Neural progenitor cell (in vitro differentiated cells): ENCODE measurements at places on chromosomes 6 and 20. TPM values are rescaled to one million over a fixed set of nuclear protein-coding genes. Genes with fewer than 3 reads are reported as not detected.

The GATA5 gene
- total RNA-seq = 0.12 TPM in 1 of 2 replicates, not detected in the other

DNA sequence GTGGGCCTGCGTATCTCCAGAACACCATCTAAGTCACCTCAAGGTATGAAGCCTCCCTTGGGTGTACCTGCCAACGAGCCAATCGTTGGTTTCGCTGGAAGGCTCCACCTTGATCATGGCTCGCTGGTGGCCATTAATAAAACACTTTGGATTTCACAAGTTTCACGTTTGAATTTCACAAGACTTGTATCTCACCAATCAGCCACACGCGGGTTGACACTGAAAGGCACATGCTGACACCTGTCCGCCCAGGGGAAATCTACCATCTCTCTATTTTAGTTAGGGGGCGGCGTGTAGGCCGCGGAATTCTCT is 586 bp upstream of the HMGA1 start:
- DNase-seq = peak; percentile 65

GRCh38 chr6:37897321-37897720 is 77.8 kb downstream of the ZFAND3 start:
- no peak for DNase-seq

- DNase-seq = no peak
Observed at GRCh38 chr6:152351110-152351509, 286.1 kb downstream of the SYNE1 start.

The SRMS gene
- not detected in 2 replicates for total RNA-seq

GRCh38 chr6:11634948-11635347 is 97.4 kb downstream of the TMEM170B start:
- no peak for DNase-seq

The RIMS4 gene
- total RNA-seq = 5.3 and 7.8 TPM in 2 replicates

- DNase-seq = no peak
Observed at GRCh38 chr6:45450831-45451230, 73.1 kb upstream of the SUPT3H start.

DNA sequence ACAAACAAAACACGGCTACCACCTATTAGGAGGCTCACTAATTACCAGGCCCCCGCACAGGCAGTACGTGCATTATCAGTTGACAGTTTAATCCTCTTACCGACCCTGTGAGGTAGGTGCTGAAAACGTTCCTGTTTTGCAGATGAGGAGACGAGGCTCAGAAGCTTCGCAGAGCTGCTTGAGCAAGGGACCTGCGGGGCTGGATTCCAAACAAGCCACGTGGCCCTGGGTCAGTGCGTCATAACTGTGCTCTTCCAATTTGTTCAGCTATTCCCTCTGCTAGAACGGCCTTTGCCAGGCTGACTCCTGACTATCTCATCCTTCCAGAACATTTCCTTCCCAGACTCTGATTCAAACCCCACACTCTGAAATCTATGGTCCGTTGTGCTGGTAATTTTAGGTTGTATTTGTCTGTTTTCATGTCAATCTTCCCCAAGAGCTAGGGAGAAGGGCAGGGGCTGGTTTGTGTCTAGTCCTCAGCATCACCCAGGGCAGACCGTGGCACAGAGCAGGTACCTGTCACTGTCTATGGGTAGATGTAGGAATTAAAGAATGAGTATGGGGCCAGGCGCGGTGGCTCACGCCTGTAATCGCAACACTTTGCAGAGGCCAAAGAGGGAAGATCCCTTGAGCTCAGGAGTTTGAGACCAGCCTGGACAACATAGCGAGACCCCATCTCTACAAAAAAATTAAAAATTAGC is 28.8 kb upstream of the TLDC2 start:
- peak; percentile 78 for DNase-seq

The MEP1A gene
- total RNA-seq = not detected in 2 replicates

The TNXB gene
- total RNA-seq = 0.71 and 3.2 TPM in 2 replicates

DNA sequence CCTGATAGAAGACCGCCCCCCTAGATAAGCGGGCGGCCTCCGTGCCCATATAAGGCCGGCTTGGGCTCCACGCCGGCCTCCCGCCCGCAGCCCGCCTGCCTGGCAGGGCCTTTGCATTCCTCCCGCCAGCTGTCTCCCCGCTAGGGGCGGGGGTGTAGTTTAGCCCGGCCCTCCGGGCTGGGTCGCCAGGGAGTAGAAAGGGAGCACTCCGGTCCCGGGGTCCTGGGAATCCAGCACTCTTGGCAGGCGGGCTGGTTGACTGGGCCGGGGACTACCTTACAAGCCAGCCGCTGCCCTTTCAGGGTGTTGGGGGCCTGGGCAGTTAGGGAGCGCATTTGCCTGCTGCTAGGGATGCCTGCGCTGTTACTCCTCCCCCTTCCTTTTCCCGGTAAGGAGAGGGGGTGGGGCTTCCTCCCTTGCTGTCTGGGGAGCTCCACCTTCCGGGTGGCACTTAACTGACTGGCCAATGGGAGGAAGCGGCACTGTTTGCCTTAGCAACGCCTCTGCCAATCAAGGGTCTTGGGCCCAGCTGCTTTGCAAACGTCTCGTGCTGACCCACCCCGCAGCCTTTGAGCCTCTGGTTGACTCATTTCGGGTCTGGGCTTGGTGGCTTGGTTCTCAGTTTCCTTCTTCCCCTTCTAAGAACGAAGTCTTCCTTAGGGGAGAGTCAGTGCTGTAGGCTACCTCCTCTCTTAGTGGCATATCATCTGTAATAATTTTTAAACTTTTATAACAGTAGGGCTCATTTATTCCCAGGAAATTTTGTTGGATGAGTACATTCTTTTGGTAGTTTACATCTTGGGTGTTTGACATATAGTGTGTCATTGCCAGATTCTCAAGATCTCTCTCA is 3.4 kb downstream of the SRF start:
- DNase-seq = peak; percentile 98

GRCh38 chr20:36017048-36017951 is 48.9 kb downstream of the CNBD2 start:
- DNase-seq = no peak

DNA sequence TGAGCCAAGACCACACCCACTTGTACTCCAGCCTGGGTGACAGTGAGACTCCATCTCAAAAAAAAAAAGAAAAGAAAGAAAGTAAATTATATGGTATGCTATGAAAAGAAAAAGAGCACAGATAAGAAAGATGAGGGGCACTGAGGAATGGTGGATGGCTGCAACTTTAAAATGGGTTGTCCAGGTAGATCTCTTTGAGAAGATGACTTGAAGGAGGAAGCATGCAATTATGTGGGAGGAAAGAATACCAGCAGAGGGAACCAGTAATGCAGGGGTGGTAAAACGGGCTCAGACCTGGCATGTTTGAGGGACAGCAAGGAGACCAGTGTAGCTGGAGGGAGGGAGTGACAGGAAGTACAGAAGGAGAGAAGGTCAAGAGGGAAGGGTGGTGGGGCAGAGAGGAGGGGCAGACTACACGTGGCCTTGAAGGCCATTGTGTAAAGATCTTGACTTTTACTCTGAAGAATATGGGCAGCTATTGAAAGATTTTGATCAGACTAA is 22.3 kb downstream of the LINC00237 start:
- DNase-seq = no peak

DNA sequence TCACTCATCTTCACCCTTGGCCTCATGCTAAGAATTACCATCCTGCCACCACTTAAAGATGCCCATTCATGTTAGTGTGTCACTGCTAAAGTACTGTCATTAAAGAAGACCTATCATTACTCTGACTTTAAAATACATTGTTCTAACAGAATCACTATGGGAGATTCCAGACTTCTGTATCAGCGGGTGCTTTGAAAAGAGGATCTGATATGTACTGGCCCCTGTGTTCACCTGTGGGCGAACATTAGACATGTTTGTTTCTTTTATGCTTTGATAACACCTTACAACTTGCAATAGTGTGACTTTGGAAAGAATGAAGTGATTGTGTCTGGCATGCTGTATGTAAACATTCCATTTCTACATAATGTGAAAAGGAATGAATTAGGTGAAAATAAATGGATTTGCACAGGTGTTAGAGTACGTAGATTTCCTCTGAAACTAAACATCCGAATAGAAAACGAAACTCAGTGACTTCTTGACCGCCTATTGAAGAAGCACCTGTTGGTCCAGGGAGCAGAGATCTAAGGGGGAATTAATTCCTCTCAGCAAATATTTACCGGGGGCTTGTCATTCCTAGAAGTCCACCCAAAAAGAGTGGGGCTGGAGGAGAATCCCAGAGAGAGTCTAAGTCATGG is 132.3 kb downstream of the CARMIL1 start:
- no peak for DNase-seq

DNA sequence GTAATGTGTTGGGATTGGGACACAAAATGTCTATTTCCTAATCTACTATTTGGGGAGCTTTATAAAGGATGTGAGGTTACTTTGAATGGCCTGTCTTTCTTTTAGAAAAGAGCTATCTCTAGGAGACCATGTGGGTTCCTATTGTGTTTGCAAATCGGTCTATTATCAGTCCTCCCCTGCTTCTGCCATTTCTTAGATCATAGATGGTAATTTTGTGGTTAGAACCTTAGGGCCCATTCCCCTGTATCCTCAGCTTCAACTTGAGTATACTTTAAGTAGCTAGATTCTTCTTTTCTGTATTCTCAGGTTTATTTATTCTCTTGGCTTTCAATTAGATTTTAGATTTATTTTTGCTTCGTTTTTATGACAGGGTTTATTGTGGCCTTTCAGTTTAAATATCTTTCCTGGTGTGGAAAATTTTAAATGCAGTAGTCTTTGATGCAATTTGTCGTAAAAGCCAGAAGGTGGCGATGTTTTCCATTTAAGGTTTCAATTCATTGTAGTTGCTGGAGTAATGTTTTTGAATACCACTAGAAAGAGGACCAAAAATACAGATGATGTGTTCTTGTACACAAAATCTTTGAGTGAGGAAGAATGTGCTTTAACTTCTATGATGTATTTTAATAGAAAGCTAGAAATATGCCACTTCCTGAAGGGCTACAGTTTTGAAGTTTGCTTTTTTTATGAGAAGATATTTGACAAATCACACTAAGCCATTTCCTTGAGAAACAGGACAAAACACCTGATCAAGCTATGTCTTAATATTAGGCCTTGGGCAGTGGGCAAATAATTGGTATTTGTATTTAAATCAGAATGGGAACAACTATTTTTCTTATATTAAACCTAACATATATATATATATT is 20.3 kb downstream of the TBPL1 start:
- peak; percentile 58 for DNase-seq

The SIRPD gene
- not detected in 2 replicates for total RNA-seq

The TRIM10 gene
- not detected in 2 replicates for total RNA-seq

- DNase-seq = no peak
Observed at GRCh38 chr20:38136421-38137245, 28.4 kb downstream of the TGM2 start.

DNA sequence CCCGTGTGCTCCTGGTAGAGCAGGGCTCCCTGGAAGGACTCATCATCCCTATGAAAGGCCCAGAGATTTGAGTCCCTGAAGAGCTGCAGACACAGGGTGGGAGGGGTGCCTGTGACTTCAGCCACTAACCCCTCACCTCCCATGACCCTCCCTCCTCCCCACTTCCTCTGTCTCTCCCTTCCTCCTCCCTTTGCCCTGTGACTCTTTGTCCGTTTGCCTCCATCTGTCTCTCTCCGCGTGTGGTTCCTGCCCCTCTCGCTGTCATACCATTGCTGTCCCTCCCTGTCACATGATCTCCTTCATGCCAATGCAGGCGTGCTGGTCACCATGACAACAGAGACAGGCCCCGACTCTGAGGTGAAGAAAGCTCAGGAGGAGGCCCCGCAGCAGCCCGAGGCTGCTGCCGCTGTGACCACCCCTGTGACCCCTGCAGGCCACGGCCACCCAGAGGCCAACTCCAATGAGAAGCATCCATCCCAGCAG is 19.0 kb downstream of the EPB41L1 start:
- peak; percentile 94 for DNase-seq

GRCh38 chr6:118100717-118101116 is 193.7 kb downstream of the SLC35F1 start:
- DNase-seq = no peak

The CYP21A2 gene
- 0.09 TPM in 1 of 2 replicates, not detected in the other for total RNA-seq

The PXDC1 gene
- 1.5 and 2.0 TPM in 2 replicates for total RNA-seq

The MYLK2 gene
- total RNA-seq = 0.22 TPM in 1 of 2 replicates, not detected in the other

DNA sequence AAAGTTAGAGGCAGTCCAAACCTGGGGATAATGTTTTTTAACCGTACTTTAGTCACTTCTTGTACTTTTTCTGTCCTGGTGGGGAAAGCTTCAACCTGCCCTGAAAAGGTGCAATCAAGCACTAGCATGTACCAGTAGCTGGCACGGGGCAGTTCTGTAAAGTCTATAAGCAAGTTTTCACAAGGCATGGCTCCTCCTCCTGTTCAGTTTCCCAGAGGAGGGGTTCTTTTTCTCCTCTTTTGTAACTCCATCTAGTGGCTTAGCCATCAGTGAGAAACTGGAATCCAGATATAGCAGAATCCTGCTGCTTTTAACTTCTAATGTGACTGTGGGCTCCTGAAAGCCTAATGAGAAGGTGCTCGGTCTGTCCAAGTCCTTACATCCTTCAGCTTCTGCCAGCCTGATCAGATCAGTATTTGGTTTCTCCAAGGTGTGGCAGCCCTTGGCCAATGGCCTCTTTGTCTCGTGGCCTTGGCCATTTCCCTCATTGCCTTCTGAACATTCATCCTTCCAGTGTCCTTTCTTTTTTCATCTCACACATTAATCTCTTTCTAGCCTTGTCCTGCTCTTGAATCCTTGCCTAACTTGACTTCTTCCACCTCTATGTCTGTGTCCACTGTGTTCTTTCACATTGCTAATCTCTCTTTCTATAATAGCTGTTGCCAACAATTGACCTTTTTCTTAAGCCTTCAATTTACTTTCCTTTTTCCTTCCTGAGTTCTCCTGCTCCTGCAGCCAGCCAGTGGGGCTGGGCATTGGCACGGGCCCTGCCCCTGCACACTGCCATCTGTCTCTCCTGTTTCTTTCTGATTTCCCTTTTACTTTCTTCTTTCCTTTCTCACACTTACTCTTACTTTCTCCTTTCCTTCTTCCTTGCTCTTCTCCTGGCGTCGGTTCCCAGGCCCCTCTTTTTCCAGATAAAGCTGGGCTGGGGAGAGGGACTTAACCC is 222.0 kb upstream of the SYNCRIP start:
- no peak for DNase-seq

DNA sequence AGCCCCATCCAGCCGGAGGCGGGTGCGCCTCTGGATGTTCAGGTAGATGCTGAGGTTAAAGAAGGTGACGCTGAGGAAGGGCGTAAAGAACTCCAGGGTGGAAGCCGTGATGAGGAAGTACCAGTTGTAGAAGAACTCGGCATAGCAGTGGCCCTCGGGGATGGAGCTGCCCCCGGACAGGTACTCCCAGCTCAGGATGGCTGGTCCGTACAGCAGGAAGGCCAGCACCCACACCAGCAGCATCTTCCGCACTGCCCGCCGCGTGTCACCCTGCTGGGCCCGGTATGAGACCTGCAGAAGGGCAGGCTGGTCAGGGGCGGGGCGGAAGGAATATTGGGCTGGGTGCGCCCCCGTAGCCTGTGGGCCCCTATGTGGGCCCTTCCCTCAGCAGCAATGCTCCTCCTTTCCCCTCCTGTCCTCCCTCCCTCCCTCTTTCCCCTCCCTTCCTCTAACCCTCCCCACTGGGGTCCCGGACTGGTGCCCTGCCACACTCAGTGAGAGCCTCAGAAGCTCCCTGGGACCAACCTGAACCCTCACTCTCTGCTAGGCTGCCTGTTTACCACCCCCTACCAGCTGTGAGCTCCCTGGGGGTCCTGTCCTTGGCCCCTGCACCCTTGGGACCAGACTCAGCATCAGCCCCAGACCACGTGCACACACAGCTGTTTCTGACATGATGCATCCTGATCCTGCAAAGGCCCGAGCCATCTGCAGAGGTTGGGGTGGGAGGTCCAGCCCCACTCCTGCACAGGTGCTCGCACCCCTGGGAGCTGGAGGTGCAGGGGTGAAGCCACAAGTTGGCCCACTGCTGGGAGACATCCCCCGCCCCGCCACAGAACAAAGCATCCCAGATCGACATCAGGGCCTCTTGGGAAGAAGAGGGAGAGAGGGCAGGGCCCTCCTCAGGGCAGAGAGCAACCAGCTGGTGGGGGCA is 3.2 kb downstream of the HRH3 start:
- no peak for DNase-seq

The GPX5 gene
- not detected in 2 replicates for total RNA-seq

- no peak for DNase-seq
Observed at GRCh38 chr20:47241345-47241781, 115.1 kb downstream of the ZMYND8 start.
